Keratinocyte (primary cell): ENCODE measurements at places on chromosomes 7 and 10.

- DNase-seq = no peak
Observed at GRCh38 chr10:78905957-78906308, 162.8 kb upstream of the ZMIZ1 start.

GRCh38 chr7:43018446-43018845, 86.3 kb downstream of the MRPL32 start:
- DNase-seq = peak; percentile 26

DNA sequence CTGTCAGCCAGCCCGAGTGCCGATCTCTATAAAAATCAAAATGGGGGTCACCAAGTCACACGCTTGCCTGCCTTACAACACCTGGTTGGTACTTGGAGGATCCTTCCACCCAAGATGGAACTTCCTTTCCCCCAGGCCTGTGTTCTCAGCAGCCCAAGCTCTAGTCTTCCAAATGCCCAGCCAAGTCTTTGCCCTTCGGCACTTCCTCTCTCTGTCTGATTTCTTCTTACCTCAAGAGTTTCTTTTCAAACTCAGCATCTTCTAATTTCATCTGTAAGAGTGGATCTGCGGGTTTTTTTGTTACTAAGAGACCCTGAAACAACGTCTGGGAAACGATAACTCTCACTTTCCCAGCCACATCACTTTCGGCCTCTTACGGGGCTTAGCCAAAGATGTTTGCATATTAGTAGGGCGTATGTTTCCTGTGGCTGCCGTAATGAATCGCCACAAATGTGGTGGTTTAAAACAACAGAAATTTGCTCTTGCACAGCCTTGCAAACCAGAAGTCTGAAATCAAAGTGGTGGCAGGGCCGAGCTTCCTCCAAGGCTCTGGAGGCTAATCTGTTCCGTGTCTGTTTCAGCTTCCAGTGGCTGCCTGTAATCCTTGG, 219.9 kb downstream of the TCF7L2 start:
- no peak for DNase-seq

GRCh38 chr10:84511106-84511505, 182.7 kb downstream of the CCSER2 start:
- DNase-seq = no peak

DNA sequence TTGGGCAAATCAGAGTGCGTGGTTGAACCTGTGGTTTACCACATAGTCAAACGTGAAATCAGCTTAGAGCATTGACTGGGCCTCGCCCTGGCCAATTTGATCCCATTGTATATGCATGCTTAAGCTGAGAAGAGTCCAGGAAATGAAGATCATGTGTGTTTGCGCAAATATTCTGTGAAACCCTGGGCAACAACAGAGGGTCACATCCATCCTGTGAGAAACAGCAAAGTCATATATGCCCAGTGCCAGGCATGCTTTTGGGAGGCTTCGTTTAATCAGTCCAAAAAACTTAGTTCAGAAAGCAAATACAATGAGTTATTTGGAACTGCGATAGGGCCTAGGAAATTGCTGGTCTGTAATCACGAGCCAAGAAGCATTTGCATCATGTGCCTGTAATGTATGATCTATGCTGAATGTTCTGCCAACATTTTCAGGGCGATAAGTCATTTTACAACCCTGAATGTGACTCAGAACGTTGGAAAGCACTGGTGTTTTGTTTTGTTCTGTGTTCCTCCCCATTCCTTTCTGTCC, 412.1 kb upstream of the CELF2 start:
- DNase-seq = no peak

- DNase-seq = peak; percentile 50
Observed at GRCh38 chr10:94545391-94546048, at the start of gene HELLS. Gene HELLS, plus strand, starts transcription at chr10:94545788. Its CDS starts 134 bp downstream, at chr10:94545922.

GRCh38 chr7:158973440-158973839, 117.1 kb downstream of the DYNC2I1 start:
- DNase-seq = no peak

GRCh38 chr7:4202154-4202736, 479.9 kb upstream of the FOXK1 start:
- no peak for DNase-seq

DNA sequence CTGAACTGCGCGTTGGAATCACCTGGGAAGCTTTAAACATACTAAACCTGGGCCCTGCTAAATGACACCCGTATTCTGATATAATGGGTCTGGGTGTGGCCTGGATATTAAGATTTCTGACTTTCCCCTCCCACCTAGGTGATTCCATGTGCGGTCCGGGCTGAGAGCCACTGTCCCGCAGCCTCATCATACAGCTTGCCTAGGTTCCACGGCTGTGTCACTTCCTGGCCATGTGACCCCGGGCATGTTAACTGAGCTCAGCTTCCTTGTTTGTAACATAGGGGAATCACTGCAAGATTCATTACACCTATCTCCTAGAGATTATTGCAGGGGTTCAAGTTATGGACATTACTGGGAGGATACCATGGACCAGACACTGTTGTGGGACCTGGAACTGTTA, 472.7 kb upstream of the GALNT17 start:
- DNase-seq = no peak

DNA sequence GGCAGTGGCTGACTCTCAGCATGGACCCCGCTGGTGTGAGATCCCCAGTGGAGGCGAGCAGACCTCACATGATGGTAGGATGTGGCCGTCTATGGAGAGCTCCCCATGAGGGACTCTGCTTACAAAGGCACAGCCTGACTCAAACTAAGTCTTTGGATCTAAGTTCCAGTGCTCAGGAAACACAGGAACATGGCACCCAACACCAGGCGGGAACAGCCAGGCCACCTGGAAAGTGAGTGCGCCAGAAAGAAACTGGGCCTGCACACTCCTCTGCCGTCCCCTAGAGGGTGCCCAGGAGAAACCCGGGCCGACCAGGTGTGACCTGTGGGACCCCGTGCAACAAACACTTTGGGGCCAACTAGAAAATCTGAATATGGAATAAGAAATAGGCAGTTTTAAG, 10.0 kb downstream of the PITRM1 start:
- DNase-seq = no peak
